ENCODE measurements at places on chromosomes 12 and 14.

DNA sequence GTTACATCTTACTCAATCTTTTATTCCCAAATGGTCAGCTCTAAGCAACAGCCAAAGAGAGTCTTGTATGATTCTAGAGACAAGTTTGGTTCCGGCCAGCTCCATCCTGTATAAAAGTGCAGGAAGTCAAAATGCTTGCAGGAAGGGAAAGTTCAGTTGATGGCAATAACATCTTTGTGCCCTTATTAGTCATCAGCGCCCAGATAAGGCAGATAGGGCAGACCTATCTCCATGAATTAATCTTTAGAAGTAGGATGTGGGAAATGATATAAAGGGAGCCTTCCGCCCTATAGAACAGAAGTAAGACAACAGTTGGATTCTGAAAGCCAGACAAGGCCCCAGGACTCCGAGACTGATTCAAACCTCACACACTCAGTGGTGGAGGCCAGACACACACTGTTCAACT is 6.4 kb downstream of the GNS start:
- no peak for DNase-seq

- no peak for DNase-seq
Measured at GRCh38 chr14:60878536-60878935, 102.3 kb downstream of the TRMT5 start.

DNA sequence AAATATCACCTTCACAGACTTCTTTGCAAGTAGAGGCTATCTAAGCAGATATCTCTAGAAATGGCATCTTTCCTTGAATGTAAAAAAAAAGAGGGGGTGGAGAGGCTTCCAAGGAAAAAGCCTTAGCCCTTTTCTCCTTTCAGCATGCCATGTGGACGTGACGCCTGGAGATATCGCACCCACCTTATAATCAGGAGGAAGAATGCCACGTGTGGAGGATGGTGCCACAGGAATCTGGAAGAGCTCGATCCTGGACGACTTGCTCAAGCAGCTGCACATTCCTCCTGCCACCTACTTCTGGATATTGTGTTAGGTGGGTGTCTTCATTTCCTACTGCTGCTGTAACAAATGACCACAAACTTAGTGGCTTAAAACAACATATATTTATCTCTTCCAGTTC is 203.6 kb downstream of the NUAK1 start:
- DNase-seq: no peak

DNA sequence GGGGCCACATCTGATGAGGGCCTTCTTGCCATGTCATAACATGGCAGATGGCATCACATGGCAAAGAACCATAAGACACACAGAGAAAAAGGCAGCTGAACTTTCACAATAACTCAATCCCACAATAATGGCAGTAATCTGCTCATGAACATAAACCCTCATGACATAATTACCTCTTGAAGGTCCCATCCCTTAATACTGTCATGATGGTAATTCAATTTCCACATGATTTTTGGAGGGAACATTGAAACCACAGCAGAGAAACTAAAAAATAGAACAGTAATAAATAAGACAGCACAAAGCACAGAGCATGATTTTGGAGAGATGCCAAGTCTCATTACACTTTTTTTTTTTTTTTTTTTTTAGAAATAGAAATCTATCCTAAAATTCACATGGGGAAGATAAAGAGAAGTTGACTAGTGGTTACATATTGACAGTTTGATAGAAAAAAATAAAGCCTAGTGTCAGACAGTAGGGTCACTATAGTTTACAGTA is 61.8 kb upstream of the ATF7IP start:
- no peak for DNase-seq

DNA sequence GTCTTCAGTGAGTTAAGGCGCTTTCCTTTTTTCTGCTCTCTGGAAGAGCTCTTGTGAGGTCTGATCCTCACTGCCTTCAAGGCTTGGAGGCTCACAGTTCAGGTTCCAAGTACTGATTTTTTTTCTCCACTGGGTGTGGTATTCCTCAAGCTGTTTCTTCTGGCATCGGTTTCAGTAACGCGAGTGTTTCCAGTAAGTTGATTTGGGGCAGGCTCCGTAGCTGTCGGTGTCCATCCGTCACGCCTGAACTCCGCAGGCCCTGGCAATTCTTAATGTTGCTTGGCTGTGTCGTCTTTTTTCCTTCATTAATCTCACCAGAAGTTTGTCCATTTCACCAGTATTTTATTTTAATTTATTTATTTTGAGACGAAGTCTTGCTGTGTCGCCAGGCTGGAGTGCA is 30.6 kb downstream of the LRCOL1 start:
- DNase-seq: no peak

- no peak for DNase-seq
Measured at GRCh38 chr12:23631786-23632377, 317.6 kb downstream of the SOX5 start.

GRCh38 chr12:130872179-130873096 is 572 bp downstream of the RAN start:
- DNase-seq: no peak

- DNase-seq: no peak
Measured at GRCh38 chr12:94284046-94284445, 135.7 kb downstream of the PLXNC1 start.

GRCh38 chr12:85963326-85963725 is 89.2 kb downstream of the NTS start:
- no peak for DNase-seq

DNA sequence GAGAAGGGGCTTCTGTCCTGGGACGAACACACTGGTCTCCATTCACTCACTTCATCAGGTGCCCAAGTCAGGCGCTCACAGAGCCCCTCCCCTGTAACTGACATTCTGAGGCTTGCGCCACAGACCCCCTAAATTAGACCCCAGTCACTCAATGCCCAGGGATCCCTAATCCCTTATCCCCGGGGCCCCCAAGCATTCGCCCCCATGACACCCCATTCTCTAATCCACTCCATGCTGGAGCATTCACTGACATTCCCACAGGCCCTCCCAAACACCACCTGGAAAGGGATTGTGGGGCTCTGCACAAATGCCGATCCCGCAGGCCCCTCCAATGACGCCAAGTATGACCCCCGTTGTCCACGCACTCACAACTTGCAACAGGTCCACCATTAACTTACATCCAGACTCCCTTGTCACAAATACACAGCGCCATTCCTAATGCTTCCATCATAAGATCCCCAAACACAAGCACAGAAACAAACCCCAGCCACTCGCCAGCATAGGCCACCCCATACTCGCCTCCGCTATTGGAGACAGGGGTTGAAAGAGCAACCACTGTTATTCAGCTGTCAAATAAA is 1.5 kb downstream of the ZNF605 start:
- DNase-seq: no peak

GRCh38 chr12:46224386-46224785 is 44.5 kb downstream of the SLC38A1 start:
- peak; percentile 70 for DNase-seq

DNA sequence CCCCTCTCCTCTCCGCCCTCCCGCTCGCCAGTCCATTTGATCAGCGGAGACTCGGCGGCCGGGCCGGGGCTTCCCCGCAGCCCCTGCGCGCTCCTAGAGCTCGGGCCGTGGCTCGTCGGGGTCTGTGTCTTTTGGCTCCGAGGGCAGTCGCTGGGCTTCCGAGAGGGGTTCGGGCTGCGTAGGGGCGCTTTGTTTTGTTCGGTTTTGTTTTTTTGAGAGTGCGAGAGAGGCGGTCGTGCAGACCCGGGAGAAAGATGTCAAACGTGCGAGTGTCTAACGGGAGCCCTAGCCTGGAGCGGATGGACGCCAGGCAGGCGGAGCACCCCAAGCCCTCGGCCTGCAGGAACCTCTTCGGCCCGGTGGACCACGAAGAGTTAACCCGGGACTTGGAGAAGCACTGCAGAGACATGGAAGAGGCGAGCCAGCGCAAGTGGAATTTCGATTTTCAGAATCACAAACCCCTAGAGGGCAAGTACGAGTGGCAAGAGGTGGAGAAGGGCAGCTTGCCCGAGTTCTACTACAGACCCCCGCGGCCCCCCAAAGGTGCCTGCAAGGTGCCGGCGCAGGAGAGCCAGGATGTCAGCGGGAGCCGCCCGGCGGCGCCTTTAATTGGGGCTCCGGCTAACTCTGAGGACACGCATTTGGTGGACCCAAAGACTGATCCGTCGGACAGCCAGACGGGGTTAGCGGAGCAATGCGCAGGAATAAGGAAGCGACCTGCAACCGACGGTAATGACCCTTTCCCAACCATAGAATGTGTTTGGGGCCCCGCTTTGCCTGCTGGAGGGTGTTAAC is 615 bp downstream of the CDKN1B start:
- peak; percentile 57 for DNase-seq

DNA sequence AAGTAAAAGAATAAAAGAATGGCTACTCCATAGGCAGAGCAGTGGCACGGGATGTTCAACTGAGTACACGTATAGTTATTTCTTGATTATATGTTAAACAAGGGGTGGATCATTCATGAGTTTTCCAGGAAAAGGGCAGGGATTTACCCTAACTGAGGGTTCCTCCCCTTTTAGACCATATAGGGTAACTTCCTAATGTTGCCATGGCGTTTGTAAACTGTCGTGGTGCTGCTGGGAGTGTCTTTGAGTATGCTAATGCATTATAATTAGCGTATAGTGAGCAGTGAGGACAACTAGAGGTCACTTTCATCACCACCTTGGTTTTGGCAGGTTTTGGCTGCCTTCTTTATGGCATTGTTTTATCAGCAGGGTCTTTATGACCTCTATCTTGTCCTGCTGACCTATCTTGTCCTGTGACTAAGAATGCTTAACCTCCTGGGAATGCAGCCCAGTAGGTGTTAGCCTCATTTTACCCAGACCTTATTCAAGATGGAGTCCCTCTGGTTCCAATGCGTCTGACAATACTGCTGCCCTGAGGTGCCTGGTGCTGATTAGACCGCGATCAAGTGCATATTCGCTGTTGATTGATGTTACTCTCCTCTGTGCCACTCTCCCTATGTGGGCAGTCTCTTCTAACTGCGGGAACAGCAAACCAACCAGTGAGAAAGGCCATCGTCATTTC is 67.6 kb upstream of the AMN1 start:
- DNase-seq: no peak

DNA sequence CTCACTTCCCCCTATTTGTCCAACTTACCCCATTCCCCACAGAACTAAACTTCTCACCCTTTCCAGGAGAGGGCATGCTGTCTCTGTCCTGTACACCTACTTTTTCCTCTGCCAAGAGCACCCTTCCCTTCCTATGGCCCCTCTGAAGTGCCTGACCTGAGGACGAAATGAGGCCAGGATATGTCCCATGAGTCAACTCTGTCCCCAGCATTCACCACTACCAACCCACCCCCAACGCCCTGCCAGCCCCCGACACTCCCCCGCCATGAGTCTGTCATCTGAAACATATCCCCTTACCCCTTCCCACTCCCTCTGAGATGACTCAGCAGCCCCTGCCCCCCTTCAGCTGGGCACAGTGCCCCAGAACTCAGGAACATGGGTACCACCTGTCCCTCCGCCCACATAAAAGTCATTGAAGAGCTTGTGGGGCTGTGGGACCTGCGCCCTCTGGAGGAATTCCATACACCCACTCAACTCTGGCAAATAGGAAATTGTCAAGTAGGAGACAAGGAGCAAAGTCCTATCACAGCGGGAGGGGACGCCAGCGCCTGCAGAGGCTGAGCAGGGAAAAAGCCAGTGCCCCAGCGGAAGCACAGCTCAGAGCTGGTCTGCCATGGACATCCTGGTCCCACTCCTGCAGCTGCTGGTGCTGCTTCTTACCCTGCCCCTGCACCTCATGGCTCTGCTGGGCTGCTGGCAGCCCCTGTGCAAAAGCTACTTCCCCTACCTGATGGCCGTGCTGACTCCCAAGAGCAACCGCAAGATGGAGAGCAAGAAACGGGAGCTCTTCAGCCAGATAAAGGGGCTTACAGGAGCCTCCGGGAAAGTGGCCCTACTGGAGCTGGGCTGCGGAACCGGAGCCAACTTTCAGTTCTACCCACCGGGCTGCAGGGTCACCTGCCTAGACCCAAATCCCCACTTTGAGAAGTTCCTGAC is 26.3 kb downstream of the ITGA7 start:
- DNase-seq: no peak

- peak; percentile 45 for DNase-seq
Measured at GRCh38 chr12:50505675-50506530, 1.1 kb downstream of the DIP2B start.

GRCh38 chr12:70070494-70071007 is 172.7 kb upstream of the CNOT2 start:
- no peak for DNase-seq

DNA sequence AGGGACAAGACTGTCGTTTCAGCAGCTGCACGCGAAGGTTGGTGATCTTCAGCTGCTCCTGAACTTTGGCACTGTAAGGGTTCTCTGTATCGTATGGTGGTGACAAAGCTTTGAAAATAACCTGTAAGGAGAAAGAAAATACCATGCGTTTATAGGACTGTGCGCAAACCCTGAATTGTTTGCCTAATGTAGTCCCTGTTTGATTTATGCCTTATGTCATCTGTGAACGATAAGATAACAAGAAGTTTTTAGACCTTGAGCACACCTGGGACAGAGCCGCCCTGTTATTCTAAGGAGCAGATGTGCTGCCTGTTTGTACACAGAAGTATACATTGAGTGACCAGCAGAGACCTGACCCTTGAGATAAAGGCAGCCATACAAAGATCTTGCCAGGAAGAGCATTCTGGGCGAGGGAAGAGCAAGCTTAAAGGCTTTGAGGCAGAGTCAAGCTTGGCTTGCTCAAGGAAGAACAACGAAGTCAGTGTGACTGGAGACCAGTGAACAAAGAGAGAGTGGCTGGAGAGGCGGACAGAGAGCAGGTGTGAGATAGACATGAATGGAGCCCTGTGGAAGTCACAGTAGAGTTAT is 52.4 kb downstream of the NTN4 start:
- DNase-seq: no peak

DNA sequence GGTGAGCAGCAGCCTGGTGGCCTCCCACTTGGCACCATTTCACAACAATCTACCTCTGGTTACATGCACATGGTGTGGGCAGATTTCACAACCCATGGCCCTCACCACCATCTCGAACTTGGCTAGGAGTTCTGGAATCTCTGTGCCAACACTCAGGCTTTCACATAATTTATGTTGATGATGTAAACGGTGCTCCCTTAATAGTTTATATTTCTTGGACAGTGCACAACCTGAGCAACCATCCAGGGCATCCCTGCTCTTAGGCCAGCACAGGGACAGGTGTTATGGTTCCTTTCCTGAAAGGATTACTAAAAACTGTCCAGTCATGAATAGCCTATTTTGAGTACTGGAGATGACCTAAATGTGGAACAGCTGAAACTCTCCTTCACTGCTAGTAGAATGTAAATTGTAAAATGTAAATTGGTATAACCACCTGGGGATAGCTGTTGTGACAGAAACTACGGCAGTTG is 28.6 kb downstream of the ABCB9 start:
- no peak for DNase-seq

- DNase-seq: no peak
Measured at GRCh38 chr12:22257100-22257499, 77.4 kb downstream of the ST8SIA1 start.

DNA sequence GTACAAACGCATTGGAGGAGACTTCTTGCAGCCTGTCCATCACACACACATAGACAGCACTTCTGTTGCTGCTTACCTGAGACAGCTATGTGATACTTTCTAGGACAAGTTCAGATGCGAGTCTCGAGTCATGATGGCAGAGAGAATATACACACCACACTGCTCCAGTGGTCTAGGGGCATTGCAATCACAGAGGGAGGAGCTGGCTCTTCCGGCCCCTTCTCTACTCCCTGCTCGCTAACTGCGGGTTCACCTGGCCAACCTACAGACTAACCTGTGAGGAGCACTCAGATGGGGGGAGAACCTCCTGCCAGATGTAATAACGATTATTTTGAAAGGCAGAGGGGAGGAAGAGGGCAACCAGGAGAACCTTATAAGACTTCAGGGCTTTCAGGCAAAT is 30.7 kb downstream of the EMP1 start:
- no peak for DNase-seq

GRCh38 chr12:71504476-71504875 is 64.9 kb downstream of the LGR5 start:
- peak; percentile 48 for DNase-seq

GRCh38 chr12:125861299-125862281 is 796.4 kb downstream of the AACS start:
- peak; percentile 87 for DNase-seq
